ENCODE measurements at places on chromosomes 1 and 21.

DNA sequence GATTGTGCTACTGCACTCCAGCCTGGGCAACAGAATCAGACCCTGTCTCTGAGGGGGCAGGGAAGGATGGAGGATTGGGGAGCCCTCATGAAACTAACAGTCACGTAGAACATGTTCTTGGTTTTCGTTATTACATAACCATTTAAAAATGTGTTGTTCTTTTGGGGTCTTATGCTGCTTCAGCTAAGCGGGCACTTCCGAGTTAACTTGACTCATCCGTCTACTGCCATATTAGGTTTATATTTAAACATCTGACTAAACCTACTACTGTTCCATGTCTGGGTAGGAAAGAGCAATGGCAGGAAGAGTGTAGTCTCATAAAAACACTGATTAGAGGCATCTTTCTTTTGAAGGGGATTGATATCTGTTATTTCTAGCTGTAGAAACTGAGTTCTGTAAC is 59.5 kb upstream of the BMP8A start:
- no peak for DNase-seq

- DNase-seq = no peak
These were observed 77.0 kb downstream of the RWDD3 start for GRCh38 chr1:95311014-95311413.

DNA sequence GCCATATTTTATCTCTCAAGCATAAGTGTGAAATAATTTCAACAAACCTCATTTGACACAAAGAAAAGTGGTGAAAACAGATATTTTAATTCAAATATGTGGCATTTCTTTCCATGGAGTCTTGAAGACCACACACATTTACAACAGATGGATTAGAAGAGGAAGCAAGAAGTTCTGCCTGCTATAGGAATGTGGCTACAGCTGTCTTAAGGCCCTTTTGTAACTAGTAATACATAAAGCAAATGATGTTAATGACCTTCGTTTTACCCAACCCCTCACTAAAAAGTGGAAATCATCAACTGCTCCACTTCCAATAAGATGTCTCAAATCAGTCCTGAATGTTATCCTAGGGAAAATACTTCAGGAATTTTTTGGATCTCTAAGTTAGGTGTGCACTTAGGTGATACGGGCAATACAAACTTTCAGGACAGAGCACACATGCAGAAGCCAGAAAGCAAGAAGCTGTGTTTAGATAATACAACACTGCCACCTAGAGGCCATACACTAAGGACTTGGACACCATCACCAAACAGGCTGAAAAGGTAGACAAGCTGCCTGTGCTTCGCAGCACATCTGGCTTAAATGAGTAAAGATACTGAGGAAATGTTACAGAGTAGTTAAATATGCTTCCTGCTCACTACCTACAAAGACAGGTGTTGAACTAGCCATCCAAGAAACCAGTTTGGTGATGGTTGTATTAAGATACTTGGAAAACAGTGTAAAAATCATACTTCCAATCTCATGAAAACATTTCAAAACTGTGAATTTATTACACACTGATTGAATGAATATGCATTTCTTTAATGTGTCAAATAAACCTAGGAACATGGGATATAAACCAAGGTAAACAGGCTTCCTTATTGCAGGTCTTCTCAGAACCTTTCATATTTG is 24.4 kb downstream of the RRAGC start:
- DNase-seq = peak; percentile 69

GRCh38 chr21:34874684-34875513 is 174.2 kb downstream of the RUNX1 start:
- no peak for DNase-seq

DNA sequence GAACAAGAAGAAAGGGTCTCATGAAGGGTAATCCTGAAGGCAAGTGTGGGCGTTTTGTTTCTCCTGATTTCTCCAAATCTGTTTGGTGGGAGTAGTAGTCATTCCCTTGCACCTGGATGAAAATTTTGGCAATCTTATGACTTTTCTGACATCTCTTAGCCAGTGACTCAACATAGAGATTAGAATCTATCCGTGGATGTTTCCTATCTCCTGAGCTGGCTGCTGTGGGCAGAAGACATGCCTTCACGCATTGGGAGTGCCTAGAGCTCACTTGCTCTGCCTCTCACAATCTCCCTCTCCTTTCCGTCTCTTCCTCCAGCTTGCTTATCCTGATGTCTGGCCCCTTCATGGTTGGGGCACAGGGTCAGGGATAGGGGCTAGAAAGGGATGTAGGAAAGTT is 174.2 kb upstream of the NFIA start:
- no peak for DNase-seq

- DNase-seq = no peak
These were observed 50.4 kb downstream of the EIF4G3 start for GRCh38 chr1:21126324-21126723.

DNA sequence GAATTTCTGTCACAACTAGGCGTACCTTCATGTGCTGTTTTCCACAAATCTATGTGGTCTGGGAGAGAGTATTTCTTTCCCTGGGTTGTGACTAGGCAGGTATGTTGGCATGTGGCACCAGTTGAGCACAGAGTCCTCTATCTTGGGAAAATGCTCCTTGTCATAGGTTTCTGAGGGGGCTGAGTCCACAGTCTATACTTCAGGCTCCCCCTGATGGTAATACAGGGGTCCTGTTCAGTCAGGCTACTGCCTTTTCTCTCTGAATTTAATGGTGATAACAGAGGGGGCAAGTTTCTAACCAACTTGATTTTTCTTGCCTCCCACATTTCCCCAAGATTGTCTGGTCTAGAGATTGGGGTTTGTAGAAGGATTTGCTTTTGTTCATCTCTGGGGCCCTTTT is 35.8 kb downstream of the VANGL1 start:
- DNase-seq = no peak

- no peak for DNase-seq
These were observed 16.6 kb upstream of the ESRRG start for GRCh38 chr1:216739793-216740192.

DNA sequence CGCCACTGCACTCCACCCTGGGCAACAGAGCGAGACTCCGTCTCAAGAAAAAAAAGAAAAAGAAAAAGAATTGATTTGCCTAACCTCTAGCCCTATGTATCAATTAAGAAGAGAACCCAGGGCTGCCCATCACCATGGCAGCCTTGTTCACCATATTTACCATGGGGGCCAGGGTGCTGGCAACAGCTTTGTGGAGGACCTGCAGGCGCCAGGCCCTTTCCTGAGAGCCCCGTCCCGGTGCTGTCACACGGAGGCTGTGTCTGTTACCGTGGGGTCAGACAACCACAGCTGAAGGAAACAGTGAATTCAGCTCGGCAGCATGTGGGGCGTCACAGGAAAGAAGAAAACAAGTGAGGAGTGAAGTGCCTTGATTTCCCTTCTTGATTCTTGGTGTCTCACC is 6.5 kb upstream of the NBL1 start:
- DNase-seq = no peak

- DNase-seq = no peak
These were observed 21.7 kb downstream of the SLC26A9 start for GRCh38 chr1:205921570-205921909.

- no peak for DNase-seq
These were observed 91.9 kb upstream of the ERRFI1 start for GRCh38 chr1:8118031-8118451.

DNA sequence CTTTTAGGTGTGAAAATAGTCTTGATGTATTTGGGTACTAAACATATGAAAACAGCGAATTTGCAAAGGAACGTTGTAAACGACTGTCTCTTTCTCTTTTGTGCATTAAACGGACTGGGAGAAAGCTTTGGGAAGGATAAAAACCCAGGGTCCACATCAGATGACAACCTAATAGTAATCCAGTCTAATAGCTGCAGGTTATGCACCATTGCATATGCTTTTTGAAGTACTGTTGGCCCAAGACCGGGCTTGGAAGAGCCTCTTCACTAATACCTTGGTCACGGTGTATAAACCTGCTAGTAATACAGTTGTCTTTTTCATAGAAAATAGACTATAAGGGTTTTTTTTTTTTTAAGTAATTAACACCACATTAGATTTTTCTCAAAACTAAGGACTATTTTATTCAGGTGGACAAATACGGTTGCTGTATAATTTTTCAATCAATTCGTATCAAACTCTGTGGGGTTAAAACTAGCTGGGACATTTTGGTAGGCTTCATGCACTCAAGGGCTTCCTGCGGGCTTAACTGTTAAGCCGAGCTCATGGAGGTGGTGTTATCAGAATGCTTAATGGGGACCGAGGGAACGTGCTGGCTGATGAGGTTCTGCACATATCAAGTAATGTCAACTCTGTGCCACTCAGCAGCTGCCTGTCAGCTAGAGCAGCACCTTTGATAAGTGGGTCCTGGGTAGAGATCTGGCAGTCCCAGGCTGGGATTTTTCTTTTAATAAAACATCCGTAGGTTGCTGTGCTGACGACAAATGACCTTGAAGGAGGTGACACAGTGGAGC is 2.1 kb downstream of the RYR2 start:
- no peak for DNase-seq

- no peak for DNase-seq
These were observed 1.2 kb downstream of the ARHGEF11 start for GRCh38 chr1:157044326-157044725.

- no peak for DNase-seq
These were observed 18.6 kb upstream of the PTTG1IP start for GRCh38 chr21:44892095-44892494.

GRCh38 chr1:175493321-175494010 is 249.9 kb downstream of the TNR start:
- no peak for DNase-seq

- no peak for DNase-seq
These were observed 23.6 kb downstream of the KCND3 start for GRCh38 chr1:111965781-111966443.

GRCh38 chr1:35571263-35571662 is 1.9 kb upstream of the TFAP2E start:
- DNase-seq = no peak

GRCh38 chr1:94143173-94143808 is 22.3 kb upstream of the ABCA4 start:
- DNase-seq = no peak

DNA sequence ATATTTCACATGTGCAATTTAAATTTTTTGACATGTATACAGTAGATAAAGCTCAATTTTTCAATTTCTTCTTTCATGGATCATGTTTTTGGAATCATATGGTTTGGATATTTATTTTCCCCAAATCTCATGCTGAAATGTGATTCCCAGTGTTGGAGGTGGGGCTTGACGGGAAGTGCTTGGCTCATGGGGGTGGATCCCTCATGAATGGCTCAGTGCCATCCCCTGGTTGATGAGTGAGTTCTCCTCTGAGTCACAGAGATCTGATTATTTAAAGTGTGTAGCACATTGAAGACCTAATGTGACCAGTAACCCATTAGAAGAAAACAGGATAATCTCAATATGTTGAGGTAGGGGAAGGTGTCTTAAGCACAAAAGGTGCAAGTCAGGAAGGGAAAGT is 9.1 kb upstream of the IFI16 start:
- peak; percentile 83 for DNase-seq

DNA sequence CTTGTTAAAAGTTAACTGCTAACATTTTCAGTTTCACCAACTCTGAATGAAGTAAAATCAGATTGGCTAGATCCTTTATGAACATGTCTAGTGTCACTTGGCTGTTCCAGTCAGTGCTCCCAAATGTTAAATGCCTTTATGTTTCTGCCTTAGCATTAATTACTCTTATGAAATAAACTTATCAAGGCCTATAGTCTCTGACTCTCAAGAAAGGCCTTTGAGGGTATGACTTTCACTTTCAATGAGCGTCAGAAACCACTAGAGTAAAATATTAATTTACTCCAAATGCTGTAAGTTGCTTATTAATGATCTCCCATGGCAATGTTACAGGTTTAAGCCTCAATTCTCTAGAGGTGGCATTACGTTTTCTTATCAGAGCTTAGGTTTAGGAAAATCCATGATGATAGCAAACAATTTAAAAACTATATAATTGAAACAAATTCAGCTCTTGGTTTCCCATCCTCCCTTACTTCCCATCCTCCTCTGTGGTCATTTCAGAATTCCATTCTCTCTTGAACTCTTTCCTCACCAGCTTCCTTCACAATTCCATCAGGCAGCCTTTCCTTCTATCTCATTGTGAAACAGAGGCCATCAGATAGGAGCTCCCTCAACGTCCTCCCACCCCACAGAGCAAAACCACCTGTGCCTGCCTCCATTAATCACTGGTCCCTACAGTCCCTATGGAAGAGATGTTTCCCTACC is 108.6 kb upstream of the COP1 start:
- no peak for DNase-seq

- DNase-seq = no peak
These were observed 75.2 kb downstream of the NFIA start for GRCh38 chr1:61157468-61157987.

DNA sequence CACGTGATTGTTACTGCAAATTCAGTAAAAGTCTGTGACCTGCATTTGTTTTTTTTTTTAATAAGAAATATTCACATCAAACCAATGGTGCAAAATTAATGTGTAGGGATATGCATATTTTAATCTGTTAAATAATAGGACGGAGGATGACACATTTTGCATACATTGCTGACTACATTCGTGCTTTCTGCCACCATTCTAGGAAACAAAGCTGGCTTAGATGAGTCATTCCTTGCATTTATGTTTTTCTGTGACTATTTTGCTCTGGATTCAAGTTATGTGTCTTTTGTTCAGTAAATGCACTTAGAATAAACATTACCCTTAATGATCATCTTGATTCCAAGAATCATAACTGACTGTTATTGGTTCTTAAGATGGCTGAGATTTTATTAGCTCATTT is 23.9 kb upstream of the CYYR1 start:
- no peak for DNase-seq

- DNase-seq = no peak
These were observed 613 bp upstream of the ERO1B start for GRCh38 chr1:236282425-236282716.

DNA sequence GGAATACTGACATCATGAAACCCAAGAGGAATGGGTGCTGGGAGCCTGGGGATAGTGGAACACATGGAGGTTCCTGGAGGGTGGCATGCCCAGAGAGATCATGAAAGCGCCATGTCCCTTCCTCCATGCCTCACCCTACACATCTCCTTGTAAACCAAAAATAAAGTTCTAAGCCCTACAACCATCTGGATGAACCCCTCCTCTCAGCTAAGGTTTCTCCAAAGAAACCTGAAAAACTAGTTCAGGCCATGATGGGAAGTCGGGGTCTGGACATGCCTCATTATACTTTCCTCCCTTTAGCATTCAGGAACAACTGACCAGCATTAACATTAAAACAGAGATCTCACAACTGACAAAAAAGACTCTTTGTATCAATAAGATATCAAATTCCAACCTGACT is 68.5 kb downstream of the ACBD6 start:
- DNase-seq = no peak

DNA sequence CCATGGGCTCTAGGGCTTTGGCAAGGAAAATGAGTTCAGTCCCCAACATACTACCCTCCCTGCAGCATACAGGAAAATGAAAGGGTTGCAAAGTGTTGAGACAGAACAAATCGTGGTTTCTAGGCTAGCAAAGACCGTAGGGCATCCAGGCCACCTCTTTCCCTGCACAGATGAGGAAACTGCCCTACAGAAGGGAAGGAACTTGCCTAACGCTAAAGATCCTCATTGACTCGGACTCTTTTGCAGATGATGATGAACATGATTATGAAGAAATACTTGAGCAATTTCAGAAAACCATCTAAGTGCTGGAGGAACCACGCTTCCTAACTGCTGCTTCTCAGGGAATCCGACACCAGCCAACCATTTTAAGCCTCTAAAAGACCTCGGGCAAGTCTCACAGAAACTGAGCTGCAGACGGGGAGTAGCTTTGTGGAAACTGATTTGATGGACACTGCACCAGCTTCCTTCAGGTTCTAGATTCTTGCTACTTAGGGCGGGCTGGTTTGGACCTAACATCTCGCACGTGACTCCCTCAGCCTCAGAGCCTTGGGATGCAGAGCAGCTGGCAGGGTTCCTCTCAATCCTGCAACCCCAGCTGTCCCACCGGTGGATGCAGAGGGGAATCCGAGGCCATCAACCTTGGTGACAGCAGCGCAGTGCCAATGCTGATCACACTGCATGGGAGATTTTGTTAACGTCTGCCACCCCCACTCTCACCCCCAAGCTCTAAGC is 13.4 kb downstream of the THEMIS2 start:
- DNase-seq = no peak
